ENCODE measurements at places on chromosomes 5 and 9. TPM values are rescaled to one million over a fixed set of nuclear protein-coding genes. Genes with fewer than 3 reads are reported as not detected.

GRCh38 chr5:80703291-80703690, 48.5 kb upstream of the DHFR start:
- no peak for DNase-seq

DNA sequence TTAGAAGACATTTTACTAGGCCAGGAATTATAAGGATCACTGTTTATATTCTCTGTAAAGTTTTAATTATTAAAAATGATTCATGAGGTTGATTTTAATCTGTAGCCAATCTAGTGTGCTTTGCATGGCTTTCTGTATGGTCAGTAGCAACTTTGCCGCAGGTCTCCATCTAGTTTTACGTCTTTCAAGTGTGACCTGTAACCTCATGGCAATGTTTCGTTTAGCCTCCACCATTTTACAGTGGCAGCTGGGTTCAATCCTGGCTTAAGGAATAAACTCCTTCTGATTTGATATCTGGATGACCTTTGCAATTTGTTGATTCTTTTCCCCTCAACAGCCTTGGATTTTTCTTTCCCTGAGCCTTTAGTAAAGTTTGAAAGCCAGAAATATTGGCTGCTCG, 434.5 kb upstream of the CDH9 start:
- no peak for DNase-seq

DNA sequence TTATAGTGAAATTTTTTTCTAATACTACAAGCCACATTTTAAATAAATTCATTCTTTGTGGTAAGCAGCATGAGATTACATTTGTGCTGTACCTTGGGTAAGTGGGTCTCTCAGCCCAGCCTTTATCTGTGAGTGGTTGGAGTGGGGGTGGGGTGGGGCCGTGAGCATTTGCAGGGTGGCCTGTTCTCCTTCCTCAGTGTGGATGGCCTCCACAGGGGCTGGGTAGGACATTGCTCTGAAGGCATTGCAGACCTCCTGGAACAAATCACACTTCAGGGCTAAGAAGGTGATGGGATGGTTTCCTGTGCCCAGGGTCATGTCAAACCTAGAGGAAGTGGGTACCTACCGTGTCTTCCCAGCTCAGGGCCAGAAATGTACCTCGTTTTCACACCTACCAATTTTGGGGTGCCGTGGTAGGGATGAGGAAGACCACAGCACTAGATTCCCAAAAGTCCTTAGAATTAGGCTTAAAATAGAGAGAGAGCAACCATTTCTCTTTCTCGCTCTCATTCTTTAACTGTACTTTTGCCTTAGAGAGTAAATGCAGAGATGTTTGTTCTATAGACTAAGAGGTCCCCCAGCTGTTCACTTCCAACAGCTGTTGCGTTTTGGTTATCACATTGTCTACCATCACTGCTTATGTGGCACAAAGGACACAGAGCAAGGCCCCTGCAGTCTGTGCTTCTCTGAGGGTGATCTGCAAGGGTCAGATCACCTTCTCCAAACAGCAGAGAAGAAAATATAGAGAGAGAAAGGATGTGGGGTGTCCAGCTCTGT, 83.4 kb upstream of the CTSL start:
- no peak for DNase-seq

DNA sequence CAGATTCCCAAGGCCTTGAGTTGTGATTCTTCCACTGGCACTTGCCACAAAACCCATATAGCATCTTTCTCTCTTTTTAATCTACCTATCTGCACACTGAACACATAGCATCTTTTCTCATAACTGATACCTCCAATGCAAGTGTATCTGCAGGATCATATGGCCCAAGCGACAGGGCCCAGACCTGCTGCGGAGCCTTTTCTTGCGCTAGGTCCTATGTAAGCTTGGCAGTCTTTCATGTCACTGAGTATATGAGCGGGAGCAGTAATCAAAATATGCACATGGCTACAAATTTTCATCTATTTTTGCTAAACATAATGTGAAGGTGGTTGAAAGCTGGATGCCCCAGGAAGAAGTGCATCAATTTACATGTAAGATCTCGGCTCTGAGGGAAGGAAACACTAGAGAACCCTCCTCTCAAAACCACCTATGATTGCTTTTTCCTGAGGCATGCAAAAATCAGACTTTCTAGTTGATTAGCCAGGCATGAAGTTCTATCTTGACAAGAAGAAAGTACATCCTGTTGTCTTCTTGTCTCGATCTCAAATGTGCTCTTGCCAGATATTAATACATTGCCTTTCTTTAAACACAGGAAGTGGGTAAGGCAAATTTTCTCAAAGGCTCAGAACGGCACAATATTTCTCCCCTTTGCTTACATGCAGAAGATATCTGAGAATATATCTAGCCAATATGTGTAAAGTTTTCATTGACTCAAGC, 26.9 kb upstream of the CEMIP2 start:
- DNase-seq: no peak

DNA sequence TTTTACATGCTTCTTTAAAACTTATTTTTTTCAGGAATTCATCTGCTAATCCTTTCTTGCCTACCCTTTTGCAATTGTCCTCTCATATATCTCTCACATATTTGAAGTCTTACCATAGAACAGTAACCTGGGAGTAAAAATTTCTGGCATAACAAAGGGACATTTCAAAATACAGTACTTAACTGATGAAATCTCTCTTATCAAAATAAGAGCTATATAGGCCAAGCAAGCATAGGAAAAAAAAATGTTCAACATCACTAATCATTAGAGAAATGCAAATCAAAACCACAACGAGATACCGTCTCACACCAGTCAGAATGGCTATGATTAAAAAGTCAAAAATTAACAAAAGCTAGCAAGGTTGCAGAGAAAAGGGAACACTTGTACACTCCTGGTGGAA, 2062.7 kb upstream of the CDH6 start:
- DNase-seq: no peak

- no peak for DNase-seq
These were observed 105.2 kb downstream of the SGCD start for GRCh38 chr5:156431956-156432829.

DNA sequence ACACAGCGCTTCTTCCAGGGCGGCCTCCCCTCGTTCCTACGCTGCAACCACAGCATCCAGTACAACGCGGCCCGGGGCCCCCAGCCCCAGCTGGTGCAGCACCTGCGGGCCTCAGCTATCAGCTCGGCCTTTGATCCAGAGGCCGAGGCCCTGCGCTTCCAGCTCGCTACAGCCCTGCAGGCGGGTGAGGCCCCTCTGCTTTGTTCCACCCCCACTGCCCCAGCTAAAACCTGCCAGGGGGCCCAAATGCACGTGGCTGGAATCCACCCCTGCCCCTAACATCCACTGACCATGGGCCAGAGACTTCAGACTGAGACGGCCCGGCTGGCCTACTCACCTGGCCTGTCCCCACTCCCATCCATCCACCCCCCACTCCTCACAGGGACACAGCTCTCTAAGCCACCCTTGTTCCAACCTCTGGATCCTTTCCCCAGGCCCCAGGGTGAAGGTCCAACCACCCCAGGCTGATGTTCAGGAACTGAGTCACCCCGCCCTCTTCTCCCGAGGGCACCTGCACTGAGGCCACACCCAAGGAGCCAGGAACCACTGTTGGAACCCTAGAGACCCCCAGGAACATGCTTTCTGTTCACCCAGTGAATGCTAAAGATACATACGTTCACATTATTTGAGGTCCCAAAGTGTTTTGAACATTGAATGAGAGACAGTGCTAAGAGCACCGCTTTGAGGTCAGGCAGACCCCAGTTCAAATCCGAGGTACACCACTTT, 18.9 kb upstream of the ASS1 start:
- DNase-seq: no peak

The ANKRD55 gene
- not detected for total RNA-seq

DNA sequence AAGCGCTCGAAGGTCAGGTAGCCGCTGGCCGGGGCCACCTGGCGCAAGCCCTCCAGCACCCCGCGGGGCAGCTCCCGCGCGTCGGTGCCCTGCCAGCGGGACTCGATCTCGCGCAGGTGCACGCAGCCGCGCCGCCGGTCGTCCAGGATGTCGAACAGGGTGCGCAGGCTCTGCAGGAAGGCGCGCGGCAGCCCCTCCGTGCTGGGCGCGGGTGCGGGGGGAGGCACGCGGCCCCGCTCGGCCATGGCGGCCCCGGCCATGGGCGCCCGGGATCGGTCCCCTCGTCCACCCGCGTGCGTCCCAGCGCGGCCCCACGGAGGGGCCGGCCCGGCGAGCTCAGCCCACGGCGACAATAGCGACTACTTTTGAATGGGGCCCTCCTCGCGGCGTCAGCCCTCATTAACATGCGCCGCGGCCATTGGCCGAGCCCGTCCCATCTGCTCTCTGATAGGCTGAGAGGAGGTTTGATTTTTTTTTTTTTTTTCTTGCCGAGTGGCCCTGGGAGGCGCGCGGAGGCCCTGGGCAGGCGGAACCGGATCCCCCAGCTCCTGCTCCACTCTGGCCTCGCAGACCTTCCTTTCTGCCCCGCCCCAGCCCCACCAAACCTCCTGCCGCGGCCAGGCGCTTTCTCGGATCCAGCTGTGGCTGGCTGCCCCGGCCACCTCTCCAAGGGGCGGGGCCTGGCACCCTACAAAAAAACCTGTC, at the start of gene SAPCD2:
Gene SAPCD2 (minus strand): TSS at position 357 of the 705 bp plus-strand sequence. CDS start 97 bp downstream, at position 260.
- peak; percentile 45 for DNase-seq

DNA sequence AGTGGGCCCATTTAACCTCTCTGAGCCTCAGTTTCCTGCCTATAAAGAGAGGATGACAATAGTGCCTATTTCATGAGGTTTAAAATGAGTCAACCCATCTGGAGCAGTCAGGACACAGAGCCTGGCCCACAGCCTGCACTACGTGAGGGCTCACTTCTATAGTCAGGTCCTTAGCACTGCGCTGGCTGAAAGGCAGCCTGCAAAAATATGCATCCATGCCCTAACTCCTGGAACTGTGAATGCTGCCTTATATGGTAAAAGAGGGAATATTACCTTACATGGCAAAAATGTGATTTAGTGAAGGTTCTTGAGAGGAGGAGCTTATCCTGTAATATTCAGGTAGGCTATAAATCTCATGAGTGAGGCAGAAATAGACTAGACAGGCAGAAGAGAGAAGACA, 98.5 kb downstream of the GABBR2 start:
- DNase-seq: no peak

DNA sequence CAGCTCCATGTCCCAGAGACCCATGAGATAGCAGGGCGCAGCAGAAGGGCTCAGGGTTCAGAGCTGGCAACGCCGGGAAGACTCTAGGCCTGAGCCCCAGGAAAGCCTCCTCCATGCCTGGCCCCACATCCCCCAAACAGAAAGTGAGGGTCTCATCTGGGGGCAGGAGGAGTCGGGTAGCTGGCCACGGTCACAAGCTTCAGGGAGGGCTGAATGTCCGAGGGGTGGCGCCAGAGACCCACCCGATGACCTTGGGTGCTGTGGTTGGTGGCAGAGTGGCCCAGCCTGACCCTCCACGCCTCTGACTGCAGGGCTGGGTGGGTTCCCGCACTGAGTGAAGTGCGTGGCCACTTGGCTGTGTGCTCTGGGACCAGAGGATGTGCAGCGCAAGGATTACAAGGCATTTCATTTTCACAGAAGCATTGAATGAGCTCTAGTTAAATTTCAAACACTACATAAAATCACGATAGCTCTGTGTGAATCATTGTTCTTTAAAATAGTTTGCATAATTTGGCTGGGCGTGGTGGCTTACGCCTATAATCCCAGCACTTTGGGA, 3.0 kb downstream of the C8G start:
- DNase-seq: no peak

The NUTM2F gene
- total RNA-seq: not detected

DNA sequence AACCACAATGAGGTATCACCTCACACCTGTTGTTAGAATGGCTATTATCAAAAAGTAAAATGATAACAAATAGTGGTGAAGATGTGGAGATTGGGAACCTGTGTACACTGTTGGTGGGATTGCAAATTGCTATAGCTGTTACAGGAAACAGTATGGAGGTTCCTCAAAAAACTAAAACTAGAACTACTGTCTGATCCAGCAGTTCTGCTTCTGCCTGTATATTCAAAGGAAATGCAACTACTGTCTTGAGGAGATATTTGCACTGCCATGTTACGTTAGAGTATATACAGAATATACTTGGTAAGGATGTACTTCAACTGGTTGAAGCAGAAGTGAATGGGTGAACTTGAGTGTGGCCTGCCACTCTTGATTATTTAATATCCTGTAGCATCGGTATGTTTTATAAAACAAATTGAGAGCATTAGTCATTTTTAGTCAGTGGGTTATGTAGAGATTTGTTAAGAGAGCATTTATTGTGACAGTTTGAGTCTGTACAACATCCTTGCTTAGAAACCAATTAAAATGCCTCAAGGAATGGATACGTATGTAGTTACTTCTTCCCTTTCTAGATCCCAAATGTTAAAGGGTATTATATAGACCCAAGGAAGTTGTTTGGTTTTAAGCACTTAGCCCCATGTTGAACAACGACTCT, 37.5 kb downstream of the ZCCHC7 start:
- no peak for DNase-seq

The KLHL3 gene
- total RNA-seq: 4.4 TPM

The IL4 gene
- total RNA-seq: not detected

DNA sequence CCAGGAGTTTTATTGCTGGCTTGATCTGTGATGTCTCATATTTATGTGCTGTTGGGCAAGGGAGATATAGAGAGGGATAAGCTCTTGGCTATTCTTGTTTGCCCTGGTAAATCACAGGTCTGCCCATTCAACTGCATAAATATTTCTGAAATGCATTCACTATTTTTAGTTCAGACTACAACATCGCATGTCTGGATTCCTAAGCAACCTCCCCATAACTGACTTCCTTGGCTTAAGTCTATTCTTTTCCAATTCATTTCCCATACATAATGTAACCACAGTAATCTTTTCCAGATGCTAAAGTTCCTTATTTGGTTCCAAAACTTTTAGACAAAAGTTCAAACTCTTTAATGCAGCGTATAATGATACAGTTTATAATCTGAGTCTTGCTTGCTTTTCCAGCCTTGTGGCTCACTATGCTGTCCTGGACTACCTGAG, 321.4 kb upstream of the ACTBL2 start:
- no peak for DNase-seq

The SREK1 gene
- total RNA-seq: 98.0 TPM

- no peak for DNase-seq
These were observed 490.0 kb upstream of the PIK3R1 start for GRCh38 chr5:67725604-67726003.

DNA sequence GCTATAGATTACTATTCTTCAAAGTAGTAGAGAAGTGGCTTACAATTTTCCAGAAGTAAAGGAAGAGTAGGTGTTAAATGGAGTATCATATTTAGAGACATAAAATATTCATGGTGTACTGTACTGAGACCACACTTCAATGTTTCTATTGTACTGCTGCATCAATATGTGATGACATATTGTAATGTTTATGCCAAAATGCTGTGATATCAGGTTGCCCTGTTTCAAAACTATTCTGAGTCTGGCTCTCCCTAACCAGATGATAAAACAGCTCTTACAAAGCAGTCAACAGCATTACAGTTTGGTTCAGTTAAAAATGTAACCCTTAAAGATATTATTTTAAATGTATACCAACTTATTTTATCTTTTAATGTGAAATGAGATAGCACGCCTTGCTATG, 30.8 kb upstream of the ACOT12 start:
- DNase-seq: no peak

DNA sequence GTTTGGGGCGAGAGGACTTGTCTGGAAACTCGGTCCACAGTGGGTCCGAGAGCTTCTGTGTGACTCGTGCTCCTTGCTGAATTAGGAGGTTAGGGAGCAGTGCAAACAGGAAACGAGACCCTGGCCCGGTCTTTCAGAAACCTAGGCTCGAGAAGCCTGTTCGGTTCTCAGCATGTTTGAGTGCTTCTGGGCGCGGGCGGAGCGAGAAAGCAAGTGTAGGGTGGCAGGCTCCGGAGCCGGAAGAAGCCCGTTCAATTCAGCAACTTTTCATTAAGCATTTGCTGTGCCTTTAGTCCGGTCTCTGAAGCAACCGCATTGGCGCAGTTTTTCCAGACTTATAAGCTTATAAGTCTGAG, 547 bp downstream of the CLTA start:
- DNase-seq: no peak

- no peak for DNase-seq
These were observed 677 bp upstream of the ZNF79 start for GRCh38 chr9:127423476-127423933.

Data from omental fat pad (tissue), 4 donors.